NCI-H1092 treated with DMSO at 0.1 percent for 48 hours (cell line): ENCODE measurements at places on chromosomes 2 and 18.

- no peak for DNase-seq
These were observed 131.5 kb upstream of the L3MBTL4 start for GRCh38 chr18:6546229-6546628.

GRCh38 chr2:151029406-151030157 lies 232.1 kb downstream of the RBM43 start:
- DNase-seq: no peak

DNA sequence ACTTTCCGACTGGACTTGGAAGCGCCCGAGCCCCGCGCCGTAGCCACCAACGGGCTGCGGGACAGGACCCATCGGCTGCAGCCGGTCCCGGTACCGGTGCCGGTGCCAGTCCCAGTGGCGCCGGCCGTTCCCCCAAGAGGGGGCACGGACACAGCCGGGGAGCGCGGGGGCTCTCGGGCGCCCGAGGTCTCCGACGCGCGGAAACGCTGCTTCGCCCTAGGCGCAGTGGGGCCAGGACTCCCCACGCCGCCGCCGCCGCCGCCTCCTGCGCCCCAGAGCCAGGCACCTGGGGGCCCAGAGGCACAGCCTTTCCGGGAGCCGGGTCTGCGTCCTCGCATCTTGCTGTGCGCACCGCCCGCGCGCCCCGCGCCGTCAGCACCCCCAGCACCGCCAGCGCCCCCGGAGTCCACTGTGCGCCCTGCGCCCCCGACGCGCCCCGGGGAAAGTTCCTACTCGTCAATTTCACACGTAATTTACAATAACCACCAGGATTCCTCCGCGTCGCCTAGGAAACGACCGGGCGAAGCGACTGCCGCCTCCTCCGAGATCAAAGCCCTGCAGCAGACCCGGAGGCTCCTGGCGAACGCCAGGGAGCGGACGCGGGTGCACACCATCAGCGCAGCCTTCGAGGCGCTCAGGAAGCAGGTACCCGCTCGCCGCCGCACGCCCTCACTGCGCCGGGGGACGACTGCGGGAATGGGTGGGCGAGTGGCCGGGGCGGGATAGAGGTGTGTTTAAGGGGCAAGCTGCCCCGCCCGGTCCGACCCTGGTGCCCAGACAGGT lies 713 bp downstream of the ATOH8 start:
- DNase-seq: peak; percentile 17

DNA sequence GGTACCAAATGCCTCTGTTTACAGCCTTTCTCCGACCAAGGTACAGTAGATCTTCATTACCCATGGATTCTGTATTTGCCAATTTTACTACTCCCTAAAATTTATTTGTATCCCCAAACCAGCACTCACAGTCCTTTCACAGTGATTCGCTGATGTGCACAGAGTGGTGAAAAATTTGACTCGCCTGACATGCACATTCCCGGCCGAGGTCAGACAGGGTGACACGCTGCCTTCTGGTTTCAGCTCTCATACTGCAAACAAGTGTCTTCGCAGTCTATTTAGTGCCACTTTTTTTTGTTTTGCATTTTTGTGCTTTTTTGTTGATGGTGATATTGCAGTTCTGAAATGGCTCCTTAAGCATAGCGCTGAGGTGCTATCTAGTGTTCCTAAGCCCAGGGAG lies 71.0 kb downstream of the MAPK4 start:
- no peak for DNase-seq

DNA sequence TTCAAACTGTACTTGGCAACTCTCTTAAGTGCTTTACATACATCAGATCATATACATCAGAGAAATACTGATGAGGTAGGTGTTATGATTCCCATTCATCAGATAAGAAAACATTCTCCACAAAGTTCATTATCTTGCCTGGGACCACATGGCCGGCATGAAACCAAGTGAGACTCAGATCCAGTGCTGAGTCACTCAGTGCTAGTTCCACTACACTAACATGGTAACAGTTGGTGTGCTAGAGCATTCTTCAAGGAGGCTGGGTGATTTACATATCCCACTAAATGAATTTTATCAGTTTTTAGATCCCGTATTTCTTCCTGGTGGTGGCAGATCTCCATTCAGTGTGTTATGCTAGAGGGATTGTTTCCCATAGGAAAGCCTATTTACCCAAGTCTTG lies 772.0 kb downstream of the CNTNAP5 start:
- no peak for DNase-seq

GRCh38 chr2:26238311-26238958 lies 6.0 kb downstream of the HADHA start:
- DNase-seq: no peak

DNA sequence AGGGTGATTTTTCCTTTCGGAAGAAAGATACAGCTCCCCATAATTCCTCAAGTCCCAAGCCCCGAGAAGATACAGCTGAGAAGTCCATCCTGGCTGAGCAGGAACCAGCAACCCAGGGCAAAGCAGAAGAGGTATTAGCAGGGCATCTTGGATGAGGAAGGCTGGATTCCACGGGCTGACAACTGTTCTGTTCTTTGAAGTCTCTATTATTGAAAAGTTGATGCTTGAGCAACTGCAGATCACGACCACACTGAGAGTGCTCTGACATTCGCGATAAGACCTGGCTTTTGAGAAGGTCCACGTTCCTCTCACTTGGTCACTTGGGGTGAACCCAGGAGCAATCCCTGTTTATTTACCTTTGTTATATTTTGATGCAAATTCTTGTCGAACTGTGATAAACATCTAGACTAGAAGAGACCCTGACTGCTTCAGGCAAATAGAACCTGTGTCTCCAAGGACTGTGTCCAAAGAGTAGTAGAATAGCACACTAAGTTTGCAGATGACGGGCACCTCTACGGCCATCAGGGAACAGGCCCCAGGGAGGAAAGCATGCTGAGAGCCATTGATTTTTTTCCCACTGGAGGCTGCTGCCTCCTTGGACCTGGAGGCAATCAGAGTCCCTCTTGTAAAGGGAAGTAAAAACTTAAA lies 133.1 kb downstream of the ARL4C start:
- no peak for DNase-seq

- no peak for DNase-seq
These were observed 36.4 kb downstream of the CTIF start for GRCh38 chr18:48575301-48575657.

DNA sequence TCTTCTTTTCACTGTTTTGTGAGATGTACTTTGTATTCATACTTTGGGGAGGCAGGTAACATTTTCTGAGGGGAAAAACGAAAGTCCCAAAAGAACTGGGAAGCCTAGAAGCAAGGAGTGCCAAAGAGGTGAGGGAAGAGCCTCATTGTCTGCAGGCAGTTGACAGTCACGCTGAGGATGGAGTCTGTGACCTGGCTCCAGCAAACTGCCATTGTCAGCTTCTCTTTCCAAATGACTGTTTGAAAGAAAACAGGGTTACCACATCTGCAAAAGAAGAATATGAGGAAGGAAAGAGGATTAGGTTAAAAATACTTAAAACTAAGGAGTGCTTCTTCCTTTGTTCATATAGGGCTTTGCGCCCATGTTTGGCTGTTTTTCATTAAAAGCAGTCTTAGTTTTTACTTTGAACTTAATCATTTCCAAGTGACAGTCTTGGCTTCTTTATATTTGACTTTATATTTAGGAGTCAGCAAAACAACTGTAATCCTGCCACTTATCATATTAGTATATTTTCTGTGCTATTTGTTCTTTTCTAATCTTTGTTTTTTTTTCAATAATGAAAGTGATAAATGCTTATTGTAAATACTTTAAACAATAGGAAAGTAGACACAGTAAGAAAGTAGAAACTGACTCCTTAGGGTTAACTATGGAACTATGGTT lies 35.0 kb downstream of the CERS6 start:
- DNase-seq: no peak

GRCh38 chr18:24060644-24061043 lies 46.1 kb downstream of the TTC39C start:
- no peak for DNase-seq

GRCh38 chr2:44723921-44724320 lies 217.6 kb upstream of the SIX3 start:
- DNase-seq: no peak

DNA sequence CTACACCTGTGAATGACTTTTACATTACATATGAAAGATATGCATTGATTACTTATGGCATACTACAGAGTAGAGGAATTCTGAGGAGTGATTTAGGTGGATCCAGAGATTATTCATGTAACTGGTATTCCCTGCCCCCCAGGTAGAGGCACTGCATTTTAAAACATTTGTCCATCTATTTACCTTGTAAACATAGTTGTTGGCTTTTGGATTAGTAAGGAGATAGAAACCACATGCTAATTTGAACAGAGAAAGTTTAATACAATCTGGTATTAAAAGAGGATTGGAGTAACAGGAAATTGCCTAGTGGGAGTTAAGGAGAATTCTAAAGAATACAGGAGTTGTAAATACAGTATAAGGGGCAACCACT lies 15.9 kb downstream of the GALNT3 start:
- no peak for DNase-seq

DNA sequence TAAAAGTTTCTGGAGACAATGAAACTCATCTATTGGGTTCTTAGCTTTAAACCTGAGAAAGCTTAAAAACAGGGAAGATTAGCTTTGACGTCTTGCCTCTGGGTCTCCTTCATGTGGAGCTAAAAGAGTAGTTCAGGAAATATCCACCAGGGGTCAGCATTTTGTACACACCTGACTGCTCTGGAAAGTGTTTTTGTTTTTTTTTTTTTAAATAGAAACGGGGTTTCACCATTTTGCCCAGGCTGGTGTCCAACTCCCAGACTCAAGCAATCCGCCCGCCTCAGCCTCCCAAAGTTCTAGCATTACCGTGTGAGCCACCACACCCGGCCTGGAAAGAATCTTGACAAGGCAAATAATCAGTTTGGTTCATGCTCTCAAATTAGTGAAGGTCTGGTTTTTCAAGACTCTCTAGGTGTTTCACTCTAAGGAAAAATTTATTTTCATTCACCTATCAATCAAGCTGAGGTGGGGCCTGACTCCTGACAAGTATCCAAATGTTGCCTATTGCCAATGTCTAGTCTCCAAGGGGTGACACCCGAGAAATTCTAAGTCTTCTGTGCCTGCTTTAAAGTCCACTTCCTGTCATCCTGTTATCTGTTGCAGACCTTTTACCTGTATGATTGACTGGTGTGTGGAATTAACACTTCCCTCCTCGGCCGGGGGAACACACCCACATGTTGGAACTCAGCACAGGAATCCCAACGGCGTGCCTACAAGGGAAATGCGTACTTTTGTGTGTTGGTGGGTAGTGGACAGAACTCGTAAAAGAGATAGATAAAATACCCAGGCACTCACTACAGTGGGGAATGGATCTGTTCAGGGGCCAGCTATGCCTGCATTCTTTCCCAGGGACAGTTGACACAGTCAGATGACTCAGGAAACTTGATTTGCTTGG lies 11.3 kb downstream of the IL1RN start:
- DNase-seq: peak; percentile 42

DNA sequence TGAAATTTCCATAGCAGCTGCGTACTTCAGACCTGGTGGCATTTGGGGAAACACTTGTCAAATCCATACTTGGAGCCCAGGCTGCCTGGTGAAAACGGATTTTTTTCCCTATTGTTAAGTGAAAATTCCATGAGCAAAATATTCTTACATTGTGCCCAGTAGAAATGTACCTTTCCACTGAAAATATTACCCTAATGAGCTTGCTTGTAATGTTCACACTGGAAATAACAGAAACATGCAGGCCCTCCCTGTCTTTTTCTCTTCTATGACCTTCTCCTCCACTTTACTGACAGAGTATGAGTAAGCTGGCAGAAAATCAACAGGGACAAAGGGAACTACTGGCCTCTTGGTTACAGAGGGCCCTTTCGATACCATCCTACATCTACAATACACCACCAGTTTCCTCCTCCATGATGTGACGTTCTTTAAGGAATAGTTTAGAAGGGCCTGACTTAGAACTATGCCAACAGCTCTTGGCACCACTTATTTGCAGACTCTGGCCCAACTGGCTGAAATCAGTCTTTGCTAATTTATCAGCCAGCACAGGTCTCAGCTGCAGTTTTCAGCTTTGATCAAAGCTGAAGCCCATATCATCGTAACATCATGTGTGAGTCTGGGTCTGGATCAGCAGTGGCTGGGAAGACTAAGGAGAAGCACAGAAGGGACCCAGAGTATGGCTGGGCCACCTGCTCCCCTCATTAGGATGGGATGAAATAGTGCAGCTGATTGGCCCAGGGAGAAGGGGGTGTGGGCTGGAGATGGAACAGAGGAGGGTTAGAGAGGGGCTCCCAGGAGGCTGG lies 272.2 kb upstream of the ID2 start:
- no peak for DNase-seq

DNA sequence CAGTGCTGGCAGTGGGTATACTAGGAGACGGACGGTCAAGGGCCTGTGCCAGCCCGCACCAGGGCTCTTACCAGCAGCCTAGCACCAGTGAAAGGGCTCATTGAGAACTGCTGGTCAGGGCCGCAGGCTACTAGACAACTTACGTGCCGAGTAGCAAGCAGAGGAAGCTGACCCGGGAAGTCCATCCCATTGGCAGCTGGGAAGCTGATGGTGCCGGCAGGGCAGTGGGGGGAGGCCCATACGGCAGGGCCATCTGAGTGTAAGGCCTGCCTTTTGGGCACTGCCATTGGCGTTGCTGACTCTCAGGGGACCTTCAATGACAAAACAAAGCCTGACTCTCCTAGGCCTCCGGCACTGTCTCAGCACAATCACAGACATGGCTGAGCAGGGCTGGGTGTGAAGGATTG lies 20.6 kb downstream of the EFR3B start:
- DNase-seq: peak; percentile 11

GRCh38 chr18:49846361-49846662 lies 33.0 kb upstream of the ACAA2 start:
- no peak for DNase-seq

DNA sequence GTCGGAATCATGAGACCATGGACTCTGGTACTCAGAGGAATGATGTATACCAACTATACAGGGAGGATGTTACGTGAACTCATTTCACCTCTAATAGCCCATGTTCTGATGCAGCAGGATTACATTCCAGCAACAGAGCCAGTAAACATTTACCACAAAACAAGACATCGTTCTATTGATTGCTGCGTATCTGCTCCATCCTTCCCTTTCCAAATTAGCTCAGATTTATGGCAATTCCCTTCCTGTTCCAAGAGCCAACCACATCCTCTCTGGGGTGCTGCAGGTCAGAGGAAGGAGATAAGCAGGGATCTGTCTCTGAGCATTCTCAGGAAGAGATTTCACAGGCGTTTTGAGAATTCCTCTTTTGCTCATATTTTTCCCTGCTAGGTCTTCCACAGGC lies 98.3 kb downstream of the KLF7 start:
- no peak for DNase-seq

- no peak for DNase-seq
These were observed 123.2 kb downstream of the KCTD1 start for GRCh38 chr18:26425148-26425531.

DNA sequence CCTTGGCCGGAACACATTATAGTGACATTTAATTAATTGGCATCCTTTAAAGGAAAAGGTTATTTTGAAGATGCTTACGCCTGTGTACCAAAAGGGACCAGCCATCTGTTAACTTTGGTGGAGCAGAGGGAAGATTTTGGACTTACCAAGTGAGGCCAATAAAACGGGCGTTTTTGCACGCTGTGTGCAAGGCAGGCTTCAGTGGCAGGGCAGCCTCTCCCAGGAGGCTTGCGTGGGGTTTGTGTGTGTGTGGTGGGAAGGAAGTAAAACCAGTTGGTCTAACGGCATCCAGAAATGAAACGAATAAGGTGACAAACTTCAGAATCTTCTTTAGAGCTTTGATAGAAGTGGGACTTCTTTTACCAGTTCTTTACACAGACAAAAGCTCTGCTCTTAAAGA lies 191.7 kb downstream of the PRKCE start:
- DNase-seq: no peak

- peak; percentile 3 for DNase-seq
These were observed at the start of gene RASGRP3 for GRCh38 chr2:33476131-33476792. Gene RASGRP3, plus strand, starts transcription at chr2:33476649. Its CDS starts 38,488 bp downstream, at chr2:33515137.
